Stimulated activated CD8-positive, alpha-beta memory T cell treated with anti-CD3 and anti-CD28 coated beads, Interleukin-7, amount 100 ng/mL, for 1 hour (primary cell): ENCODE measurements at places on chromosomes 2 and 18.
A peak's percentile ranks its signal among the peaks of the same experiment; 100 is the strongest.

DNA sequence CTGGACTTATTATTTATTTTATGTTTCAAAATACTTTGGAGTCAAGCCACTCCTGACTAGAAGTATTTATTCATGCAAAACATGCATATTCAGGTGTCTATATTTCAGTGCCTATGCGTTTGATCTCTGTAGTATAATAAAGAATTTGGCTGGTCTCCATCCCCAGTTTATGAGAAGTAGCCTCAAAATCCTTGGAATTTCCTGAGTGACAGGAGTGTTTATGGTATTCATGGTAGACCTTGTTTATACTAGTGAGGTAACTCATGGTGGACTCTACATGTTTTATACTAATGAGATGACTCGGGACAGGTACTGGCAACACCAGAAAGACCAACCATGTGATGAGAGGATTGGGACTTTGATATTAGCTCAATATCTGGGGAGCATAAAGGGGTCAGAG lies 43.9 kb upstream of the CSRNP3 start:
- no peak for DNase-seq

- no peak for DNase-seq
Observed at GRCh38 chr2:179440642-179441251, 176.1 kb upstream of the SESTD1 start.

DNA sequence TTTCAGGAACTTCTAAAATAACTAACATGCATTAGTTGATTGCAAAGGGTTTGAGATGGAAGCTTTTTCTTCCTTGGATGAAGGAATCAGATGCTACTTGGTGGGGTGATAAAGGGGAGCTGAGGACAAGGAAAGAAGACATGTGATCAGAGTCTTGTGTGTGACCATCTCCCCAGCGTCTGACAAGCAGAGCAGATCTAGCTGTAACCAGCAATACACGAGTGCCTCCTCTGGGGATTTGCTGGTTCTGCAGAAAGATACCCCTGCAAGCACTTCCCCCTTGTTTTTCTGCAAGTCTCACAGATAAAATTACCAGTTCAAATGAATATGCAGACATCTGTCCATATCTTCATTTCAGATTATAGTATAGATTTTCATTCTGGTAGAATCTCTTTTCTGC lies 2.7 kb downstream of the CDH7 start:
- DNase-seq: no peak

DNA sequence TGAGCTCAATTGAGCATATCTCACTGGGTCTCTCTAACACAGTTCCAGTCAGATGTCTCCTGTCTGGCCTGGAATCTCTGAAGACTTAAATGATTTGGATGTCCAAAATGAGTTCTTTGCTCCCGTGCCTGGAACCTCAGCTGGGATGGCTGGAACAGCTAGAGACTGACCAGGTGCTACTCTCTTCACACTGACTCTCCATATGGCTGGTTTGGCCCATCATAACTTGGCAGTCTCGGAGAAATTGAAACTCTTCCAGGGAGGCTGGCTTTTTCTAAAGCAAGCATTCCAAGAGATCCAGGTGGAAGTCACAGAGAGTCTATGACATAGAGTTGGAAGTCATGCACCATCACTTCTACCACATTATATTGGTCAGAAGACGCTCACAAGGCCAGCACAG lies 129.6 kb upstream of the NOL4 start:
- no peak for DNase-seq

- no peak for DNase-seq
Observed at GRCh38 chr18:48797841-48798255, 152.9 kb downstream of the SMAD7 start.

DNA sequence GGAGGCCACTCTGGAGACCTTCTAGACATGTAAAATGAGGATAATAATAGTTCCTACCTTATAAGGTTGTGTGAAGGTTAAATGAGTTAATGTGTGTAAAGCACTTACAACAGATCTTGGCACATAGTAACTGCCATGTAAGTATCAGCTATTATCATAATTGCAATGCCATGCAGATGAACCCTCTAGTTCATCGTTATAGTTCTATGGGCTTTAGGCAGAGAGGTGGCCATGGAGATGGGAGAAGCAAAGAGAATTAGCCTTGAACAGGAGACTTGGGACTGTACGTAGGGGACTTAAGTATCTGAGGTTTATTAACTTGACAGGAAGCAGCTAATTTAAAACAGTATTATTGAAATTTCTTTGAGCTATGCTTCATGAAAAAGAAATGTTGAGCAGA lies 151.8 kb downstream of the PIK3C3 start:
- no peak for DNase-seq

GRCh38 chr2:184920451-184920965 lies 322.2 kb downstream of the ZNF804A start:
- DNase-seq: no peak

DNA sequence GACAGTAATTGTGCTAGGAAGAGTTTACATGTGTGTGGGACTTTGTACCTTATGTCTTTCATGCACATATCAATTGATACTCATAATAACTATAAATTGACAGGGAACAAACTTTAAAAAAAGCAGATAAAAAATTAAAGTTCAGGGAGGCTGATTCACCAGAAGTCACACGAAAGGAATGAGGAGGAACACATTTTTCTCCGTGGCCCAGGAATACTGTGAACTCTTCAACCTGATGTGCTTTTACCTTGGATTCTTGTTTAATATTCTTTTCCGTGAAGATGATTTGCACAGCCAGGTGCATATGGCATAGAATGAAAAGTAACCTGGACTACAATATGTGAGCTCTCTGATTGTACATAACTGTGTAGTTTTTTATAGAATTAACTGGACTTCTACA lies 326.3 kb downstream of the CDH7 start:
- no peak for DNase-seq

- no peak for DNase-seq
Observed at GRCh38 chr18:35241448-35241804, 592 bp downstream of the ZNF397 start.

- no peak for DNase-seq
Observed at GRCh38 chr18:63552581-63552980, 10.4 kb downstream of the SERPINB12 start.

- DNase-seq: no peak
Observed at GRCh38 chr18:21117409-21118131, 6.0 kb upstream of the ROCK1 start.

DNA sequence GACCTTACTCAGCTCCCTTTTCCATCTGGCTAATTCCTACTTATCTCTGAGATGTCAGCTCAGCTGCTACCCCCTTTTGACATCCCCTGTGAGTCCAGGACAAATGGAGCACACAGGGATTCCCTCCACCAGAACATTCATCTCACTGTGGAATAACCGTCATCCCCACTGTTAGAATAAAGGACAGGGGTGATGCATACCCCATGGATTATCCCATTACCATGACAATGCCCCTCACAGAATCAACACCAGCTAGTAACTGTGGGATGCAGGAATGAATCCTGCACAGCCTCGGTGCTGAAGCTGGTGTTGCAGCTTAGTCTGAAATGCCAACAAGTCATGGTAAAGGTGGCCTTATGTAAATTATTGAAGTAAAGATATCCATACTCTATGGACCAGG lies 624.8 kb upstream of the RAB6C start:
- no peak for DNase-seq

- DNase-seq: no peak
Observed at GRCh38 chr2:112244854-112245253, 10.0 kb downstream of the ZC3H8 start.

DNA sequence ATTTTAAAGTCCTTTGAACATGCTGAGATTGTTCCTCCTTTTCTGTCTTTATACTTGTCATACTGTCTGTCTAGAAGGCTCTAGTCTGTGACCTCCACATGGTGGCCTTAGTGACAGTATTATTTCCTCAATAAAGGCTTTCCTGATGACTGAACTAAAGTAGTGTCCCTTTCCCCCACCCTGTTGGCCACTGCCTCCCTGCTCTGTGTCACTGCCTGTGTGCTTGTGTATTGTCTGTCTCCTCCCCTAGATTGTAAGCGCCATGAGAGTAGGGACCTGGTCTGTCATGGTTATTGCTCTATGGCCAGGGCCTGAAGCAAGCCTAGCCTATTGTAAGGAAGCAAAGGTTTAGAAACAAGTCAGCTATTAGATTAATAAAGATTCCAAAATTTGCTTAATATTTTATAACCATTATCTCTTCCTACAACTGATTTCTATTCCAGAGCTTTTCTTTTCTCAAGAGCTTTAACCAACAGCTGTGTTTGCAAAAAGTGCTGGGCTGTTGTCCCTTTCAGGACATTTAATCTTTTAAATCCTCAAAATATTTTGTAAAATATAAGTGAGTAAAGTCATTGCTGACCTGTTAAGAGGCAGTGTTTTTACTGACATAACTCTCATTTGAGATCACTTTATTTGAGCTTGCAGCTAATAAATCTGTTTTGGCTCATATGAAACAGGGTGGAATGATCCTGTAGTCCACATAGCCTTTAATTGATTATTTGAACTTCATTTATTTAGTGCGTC lies 35.5 kb downstream of the DIS3L2 start:
- DNase-seq: no peak

GRCh38 chr2:70659551-70659950 lies 105.9 kb upstream of the TGFA start:
- DNase-seq: no peak

DNA sequence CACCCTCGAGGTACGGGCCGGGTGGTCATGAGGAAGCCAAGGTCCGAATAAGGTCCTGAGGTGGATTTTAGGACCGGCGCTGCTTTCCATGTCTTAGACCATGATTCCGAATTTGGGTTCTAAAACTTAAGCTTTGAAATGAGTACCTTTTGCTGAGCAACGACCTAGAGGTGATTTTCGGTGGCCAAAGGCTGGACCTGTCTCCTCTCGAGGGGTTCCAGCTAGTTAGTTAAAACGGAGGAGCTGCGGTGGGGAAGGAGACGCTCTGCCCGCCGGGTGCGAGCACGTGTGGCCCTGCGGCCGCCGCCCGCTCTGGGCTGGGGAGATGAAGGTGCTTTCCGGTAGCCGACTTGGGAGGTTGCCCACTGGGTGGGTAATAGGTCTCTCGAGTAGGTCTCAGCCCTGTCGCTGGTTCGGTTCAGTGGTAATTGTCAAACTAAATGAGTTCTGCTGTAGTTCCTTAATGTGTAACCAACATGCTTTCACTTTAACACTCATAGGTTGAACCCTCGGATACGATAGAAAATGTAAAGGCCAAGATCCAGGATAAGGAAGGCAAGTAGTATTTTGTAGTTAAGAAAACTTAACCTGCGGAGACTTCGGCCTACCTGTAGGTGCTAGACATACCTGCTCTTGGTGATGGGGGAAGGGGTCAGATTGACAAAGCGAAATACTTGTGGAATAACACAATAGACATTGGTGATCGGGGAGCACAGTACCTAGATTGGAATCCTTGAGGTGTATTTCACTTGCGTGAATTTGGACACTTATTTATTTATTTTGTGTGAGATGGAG lies 572 bp downstream of the RPS27A start:
- DNase-seq: peak; percentile 35

DNA sequence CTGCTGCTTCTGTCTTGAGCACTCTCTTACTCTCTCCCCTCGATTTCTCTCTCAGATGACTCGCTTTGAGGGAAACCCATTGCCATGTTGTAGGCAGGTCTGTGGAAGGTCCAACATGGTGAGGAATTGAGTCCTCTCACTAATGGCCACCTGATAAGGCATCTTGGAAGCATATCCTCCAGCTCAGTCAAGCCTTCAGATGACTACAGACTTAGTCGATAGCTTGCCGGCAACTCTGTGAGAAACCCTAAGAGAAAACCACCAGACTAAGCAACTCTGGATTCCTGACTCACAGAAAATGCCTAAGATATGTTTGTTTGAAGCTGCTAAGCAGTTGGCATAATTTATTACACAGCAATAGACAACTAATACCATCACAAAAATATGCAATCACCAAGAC lies 51.2 kb downstream of the WDR75 start:
- DNase-seq: no peak

GRCh38 chr2:118847762-118848172 lies 319 bp upstream of the EN1 start:
- DNase-seq: no peak

GRCh38 chr2:155701721-155702120 lies 630.8 kb downstream of the NR4A2 start:
- DNase-seq: no peak

- no peak for DNase-seq
Observed at GRCh38 chr2:206558492-206558891, 83.8 kb upstream of the FAM237A start.

GRCh38 chr18:77671456-77672167 lies 422.0 kb downstream of the GALR1 start:
- DNase-seq: no peak

- no peak for DNase-seq
Observed at GRCh38 chr18:76365561-76365960, 129.5 kb downstream of the ZNF516 start.

- DNase-seq: no peak
Observed at GRCh38 chr2:6127718-6128117, 435.5 kb downstream of the SOX11 start.

- DNase-seq: no peak
Observed at GRCh38 chr2:179139506-179139905, 89.6 kb upstream of the CCDC141 start.

DNA sequence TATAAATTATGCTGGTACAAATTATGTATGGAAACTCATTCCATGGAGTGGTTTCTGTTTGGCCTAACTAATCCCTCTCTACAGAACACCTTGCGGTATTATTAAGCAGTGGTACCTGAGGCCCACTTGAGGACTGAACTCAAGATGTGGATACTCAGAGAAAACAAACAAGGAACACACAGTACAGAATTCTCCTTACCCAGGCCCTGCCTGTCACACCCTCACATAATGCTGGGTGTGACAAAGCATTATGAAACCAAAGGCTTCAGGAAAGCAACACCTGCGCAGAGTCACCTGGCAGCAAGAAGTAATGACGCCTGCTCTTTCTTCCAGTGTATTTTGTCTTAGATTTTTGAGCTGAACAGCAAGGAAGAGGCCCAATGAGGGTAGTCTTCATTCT lies 264.7 kb downstream of the PAX3 start:
- no peak for DNase-seq

DNA sequence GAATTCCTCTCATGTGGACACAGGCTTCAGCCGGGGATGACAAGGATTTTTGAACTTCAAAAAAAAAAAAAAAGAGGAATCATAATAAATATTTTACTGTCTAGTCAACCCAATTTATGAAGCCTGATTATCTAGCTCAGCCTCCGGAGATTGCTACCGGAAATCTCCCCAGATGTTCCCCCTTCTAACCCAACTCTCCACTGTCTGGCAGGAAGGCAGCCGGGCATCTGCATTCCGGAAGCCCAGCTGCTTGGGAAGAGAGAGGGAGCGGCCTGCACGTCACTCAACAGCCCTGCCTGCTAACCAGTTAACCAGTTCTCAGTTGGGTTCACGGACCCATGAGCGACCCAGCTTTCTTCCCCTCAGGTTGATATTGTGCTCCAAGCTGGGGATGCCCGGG lies 87.2 kb upstream of the POU3F3 start:
- no peak for DNase-seq

- no peak for DNase-seq
Observed at GRCh38 chr2:198483051-198483450, 678.7 kb downstream of the PLCL1 start.

DNA sequence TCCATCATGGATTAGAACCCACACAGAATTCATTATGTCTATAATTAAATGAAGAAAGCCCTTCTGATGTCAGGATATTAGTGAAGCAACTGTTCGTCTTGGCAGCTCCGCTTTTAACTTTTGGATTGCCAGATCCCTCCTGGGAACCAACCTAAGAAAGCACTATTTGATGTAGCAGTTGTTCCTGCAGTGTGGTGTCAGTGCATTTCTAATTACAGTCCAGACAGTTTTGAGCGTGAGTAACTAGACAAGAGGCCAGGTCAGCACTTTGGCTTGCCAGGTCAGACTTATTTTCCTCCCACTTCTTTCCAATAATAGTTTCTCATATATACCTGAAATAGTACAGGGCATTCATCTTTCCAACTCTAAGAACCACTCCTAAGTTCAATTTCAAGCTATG lies 13.8 kb downstream of the NRXN1 start:
- no peak for DNase-seq

- no peak for DNase-seq
Observed at GRCh38 chr2:108916122-108916795, 72.8 kb downstream of the EDAR start.
